ENCODE measurements at places on chromosomes 7 and 10.

- no peak for DNase-seq
Measured at GRCh38 chr7:139953229-139953628, 109.5 kb downstream of the PARP12 start.

- DNase-seq, result no peak
Measured at GRCh38 chr7:92875719-92876118, 39.3 kb upstream of the CDK6 start.

DNA sequence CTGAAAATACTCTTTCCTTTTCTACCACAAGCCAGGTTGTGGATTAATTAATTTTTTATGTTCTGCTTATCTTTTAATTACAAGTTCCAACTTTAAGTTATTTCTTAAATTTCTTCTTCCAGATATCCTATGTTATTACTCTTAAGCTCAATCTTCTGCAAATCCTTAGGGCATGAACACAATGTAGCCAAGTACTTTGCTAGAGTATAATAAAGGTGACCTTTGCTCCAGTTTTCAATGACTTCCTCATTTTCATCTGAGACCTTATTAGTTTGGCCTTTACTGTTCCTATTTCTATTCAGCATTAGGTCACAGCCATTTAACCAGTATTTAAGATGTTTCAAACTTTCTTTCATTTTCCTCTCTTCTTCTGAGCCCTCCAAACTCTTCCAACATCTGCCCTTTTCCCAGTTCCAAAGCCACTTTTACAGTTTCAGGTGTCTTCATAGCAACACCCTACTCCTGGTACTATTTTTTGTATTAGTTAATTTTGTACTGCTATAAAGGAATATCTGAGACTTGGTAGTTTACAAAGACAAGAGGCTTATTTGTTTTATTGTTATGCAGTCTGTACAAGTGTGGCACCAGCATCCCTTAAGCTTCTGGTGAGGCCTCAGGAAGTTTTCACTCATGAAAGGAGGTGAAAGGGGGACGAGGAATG, 886.2 kb upstream of the GHITM start:
- DNase-seq, result no peak

DNA sequence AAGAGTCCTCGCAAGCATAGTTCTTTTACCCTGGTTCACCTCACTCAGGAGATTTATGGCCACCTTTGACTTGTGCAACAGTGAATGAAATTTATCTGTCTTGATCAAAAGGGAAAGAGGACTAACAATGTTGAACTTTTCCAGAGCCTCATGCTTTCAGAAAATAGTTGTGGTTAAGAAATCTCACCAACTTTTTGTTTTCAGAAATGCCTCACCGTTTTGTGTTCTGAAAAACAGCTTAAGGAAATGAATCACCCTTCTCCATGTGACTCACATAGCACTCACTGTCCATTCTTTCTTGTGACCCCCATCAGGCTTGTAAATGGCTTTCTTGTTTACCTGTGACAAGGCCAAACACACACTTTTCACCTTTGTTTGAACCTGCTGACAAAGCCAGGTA, 148.6 kb upstream of the FAM3C start:
- DNase-seq, result peak; percentile 97

GRCh38 chr10:84179059-84179710, 5.6 kb downstream of the GPR15LG start:
- peak; percentile 53 for DNase-seq

DNA sequence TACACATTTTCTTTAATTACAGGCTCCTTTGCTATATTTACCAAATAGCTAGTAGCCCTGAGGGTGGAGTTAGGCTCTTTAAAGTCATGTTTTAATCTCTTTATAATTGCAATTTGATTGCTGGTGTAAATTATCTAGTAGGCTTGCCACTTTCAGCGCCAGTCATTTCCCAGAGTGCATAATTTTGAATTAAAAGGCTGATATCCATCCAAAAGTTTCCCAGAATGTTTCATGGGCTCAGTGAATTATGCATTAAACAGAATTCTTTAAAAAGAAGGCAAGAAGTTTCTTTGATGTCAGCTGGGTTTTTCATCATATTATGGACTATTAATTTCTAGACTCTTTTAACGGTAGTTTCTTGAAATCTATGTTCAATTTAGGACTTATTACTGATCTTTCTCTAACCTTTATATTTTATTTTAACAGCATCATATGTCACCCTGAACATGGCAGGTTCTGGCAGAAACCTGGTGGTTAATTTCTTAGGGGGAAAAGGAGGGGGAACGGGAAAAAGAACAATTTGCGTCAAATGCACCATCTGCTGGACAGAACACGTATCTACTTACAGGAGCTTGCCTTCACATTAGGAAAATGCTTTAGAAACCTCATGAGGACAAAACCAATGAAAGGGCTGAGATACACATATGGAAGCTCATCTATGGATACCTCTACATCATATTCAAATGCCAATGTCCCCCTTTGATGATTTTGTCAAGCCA, 171.1 kb downstream of the GRM3 start:
- DNase-seq, result no peak

GRCh38 chr10:33861833-33862232, 527.4 kb upstream of the NRP1 start:
- DNase-seq, result no peak

DNA sequence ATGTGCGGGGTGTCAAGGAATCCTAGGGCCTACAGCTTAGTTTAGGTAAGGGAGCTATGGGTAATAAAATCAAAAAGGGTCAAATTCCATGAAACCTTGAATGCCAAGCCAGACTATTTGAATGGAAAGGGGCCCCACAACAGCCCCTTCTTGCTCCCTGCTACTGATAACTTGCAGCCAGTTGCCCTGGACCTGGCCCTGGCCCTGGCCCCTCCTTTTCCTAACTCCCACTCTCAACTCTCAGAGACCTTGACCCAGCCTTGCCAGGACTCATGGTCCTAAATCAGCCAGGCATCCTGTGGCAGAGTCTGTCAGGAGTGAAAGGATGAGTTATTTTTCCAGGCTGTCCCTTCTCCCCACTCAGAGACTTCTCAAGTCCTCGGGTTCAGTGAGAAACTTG, 5.9 kb downstream of the KCNIP2 start:
- DNase-seq, result no peak

DNA sequence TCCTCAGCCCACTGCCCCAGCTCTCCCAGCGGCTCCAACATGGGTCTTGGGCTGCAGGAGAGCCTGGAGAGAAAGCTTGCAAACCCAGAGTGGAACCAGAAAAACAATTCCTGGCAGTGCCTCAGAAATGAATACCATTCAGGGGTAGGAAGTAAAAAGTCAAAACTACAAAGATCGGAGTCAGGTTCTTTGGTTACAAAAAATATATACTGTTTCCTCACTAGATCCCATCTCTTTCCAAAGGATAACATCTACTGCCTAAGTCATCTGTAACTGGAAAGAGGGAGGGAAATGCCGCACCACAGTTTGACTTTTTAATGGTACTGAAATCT, 14.9 kb downstream of the CREB3L2 start:
- DNase-seq, result no peak

GRCh38 chr7:132381742-132382472, 194.4 kb downstream of the PLXNA4 start:
- no peak for DNase-seq

GRCh38 chr7:50185208-50185607, 92.2 kb upstream of the ZPBP start:
- DNase-seq, result no peak

DNA sequence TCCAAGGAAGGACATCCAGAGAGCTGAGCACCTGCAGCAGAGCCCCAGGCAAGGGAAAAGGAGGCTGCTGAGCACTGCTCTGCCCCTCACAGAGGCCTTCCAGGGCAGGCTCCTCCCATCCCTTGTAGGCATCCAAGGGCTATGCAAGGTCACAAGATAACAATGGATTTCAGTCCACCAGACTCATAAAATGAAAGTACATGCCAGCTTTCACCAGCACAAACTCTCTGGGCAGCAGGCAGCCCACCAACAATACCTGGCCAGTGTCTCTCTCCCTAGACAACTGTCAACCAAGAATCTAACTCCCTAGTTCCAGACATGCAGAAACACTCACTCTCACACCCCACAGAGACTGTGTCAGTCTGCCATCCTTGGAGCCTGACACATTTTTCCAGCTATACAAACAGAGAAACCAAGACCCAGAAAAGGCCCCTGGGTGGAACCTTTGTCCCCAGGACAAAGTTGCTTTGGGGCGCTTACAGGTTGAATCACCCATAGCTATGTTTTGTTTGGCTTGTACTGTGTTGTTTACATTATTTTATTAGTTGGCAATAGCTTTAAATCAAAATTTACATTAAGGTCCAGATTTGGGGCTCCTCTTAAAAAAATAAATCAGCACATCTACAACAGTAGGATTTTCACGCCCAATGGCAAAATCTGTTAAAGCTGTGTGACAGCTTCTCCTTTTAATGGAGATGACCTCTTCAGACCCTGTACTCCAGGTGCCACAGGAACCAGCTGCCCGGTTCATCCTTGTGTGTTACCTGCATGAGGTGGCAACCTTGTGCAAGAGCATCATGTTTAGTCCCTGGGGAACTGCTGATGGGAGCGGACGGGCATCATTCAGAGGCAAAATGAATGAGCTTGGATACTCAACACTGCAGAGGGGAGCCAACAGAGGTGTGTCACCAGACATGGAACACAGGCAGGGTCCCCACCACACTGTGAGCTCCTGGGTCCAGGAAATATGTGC, 5.2 kb downstream of the GRID1 start:
- no peak for DNase-seq

DNA sequence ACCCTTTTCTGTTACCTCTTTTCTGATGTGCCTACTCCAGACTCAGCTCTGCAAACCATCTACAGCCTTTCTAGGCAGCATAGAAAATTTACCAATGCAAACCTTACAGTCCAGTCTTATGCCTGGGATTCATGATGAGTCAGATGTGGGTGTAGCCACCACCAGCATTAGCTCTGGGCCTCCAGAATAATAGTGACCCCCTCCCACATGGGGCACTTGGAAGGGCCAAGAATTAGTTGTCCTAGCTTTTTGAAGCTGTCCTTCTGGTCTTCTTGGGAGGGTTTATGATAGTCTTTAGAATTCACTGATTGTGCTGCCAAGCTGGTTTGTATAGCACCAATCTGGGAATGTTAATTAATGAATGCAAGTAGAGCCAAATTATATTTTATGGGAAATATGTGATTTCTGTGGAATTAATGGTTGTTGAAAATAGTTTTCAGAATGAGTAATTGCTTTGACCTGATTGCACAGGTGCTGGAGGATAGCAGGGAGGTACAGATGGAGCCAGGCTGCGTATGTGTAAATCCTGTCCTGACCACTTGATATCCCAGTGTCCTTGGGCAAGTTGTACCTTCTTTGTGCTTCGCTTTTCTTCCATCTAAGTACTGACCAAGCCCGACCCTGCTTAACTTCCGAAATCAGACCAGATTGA, 94.8 kb downstream of the CPED1 start:
- DNase-seq, result peak; percentile 87

All from HCEC 1CT (cell line).